ENCODE measurements at places on chromosomes 5 and 9.

DNA sequence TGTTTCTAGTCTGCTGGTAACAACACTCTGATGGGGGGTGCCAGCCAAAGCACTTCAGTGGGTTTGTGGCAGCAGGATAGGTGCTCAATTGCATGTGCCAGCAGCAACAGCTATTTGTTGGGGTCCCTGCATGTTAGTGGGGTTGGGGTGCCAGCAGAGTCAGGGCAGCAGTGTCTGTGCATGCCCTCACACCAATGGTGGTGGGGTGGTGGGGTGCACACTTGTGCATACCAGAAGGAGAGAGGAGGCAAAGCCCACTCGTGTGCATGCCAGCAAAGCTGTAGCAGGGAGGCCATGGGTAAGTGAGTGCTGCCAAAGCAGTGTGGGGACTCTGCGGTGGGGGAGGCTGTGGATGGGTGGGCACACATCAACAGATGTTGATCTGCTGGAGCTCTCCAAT is 232.2 kb downstream of the GABRG2 start:
- no peak for DNase-seq

GRCh38 chr5:18010053-18010452 is 375.8 kb downstream of the TAF11L14 start:
- DNase-seq = no peak

DNA sequence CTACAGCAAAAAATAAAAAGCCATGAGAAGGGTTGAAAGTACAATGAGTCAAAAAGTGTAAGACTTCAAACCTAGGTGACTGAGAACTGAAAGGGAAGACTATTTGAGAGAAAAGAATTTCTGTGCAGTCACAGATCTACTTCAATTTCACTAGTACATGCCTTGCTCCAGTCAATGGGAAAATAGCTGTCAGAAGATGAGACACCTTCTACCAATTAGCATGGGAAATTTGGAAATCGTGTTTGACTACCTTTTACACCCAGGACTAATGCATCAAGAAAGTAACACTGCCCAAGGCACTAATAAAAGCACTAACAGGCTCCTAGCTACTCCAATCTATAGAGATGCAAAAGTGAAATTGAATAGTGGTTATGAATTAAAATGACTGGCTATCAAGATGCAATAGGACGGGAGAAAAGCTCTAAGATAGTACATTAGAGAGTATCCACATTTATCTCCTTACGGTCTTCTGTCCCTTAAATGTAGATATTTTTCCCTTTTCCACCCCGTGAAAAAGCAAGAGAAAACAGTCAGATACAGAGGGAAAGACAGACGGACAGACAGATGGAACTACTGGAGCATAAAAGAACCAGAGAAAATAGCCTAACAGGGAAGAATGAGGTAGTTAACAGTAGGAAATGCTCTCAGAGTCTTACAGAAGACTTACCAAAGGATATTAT is 15.2 kb downstream of the ERP44 start:
- no peak for DNase-seq

DNA sequence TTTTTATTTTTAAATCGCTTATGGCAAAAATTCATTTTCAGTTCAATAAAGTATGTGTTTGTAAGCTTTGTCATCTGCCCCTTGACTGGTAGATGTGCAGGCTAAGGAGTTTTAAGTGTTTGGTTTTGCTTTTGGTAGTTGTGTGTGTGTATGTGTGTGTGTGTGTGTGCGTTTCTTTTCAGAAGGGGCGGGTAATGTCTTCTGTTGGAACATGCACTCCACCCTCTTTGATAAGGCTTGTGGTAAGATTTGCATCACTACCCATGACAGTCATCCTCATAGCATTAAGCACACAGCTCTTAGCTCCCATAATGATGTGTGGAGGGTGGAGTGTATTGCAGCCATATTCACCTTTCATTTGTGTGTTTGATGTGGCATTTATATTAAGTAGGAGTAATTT is 92.1 kb upstream of the FSD1L start:
- DNase-seq = no peak

- no peak for DNase-seq
Observed at GRCh38 chr9:17600962-17601593, 22.2 kb downstream of the SH3GL2 start.

GRCh38 chr9:107260437-107261081 is 22.5 kb upstream of the RAD23B start:
- no peak for DNase-seq

DNA sequence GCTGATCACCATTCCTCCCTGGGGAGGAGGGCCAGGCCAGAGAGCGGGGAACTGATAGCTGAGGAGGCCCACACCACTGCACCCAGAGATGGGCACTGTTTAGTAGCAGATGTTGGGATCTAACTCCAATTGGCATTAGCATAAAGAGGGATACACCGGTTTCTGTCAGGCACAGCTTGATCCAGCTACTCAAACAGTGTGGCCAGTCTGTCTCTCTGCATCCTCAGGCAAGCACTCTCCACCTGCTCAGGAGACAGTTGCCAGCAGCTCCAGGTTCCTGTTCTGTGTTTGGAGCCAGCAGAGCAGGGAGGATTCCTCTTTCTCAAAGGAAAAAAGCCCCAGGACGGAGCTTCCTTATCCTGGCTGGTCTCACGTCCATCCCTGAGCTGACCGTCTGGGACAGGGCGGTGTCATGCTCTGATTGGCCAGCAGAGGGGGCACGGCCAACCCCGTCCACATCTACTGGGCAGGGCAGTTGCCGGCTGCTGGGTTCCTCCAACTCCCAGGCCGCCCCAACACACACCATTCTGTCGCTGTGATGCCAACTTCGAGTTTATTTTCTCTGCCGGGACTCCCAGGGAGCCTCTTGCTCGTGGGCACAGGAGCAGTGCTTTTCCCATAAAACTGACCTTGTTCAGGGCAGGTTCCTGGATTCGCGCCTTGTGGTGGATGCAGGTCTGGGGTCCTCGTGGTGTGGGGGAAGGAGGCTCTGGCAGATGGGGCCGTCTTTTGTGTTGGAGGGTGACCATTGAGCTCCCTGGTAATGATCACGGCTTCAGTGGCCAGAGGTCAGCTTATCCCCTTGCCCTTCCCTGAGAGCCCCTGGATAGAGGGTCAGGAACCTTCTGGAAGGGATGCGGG is 47.9 kb downstream of the COL5A1 start:
- DNase-seq = no peak

DNA sequence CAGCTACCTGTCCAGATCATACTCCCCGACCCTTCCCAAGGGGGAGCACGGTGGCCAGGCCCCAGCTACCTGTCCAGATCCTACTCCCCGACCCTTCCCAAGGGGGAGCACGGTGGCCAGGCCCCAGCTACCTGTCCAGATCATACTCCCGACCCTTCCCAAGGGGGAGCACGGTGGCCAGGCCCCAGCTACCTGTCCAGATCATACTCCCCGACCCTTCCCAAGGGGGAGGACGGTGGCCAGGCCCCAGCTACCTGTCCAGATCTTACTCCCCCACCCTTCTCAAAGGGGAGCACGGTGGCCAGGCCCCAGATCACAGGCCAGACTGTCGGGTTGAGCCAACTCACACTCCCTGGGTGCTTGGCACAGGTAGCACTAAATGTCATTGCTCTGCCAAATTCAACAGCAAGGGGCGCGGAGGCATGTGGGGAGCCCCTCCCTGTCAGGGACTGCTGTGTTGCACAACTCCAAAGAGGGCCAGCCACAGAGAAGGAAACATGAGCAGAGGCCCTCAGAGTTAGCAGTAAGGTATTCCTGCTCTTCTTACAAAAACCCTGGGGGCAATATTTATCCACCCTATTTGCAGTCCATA is 136.9 kb downstream of the OLFM1 start:
- DNase-seq = no peak

- peak; percentile 46 for DNase-seq
Observed at GRCh38 chr5:157222506-157223230, 42.0 kb downstream of the ITK start.

- no peak for DNase-seq
Observed at GRCh38 chr9:98793031-98793430, 3.3 kb downstream of the ANKS6 start.

DNA sequence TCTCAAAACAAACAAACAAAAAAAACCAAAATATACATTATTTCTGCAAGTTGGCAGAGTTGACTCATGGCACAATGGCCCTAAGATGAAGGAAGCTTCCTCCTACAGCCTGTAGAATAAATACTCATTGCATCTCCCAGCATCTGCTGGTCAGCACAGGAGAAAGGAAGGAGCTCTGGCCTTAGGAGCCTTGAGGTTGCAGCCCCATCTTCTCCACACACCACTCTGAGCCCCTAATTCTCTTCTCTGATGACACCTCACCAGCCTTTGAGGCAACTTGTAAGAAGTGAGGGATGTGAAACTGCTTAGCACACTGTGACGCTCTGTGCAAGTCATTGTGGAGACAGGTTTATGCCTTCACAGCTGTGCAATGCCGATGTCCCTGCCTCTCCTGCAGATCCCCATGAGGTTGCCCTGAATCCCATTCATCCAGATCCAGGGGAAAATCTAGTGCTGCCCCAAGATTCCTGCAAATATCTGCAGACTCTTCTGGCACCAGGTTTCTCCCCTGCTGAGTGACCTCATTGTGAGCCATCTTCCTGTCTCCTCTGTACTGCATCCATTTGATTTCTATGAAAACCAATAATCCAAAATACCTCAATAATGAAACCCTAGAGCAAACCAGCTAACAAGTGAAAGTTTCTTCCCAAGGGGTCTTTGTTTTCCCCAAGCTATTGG is 65.3 kb upstream of the TGFBR1 start:
- no peak for DNase-seq

DNA sequence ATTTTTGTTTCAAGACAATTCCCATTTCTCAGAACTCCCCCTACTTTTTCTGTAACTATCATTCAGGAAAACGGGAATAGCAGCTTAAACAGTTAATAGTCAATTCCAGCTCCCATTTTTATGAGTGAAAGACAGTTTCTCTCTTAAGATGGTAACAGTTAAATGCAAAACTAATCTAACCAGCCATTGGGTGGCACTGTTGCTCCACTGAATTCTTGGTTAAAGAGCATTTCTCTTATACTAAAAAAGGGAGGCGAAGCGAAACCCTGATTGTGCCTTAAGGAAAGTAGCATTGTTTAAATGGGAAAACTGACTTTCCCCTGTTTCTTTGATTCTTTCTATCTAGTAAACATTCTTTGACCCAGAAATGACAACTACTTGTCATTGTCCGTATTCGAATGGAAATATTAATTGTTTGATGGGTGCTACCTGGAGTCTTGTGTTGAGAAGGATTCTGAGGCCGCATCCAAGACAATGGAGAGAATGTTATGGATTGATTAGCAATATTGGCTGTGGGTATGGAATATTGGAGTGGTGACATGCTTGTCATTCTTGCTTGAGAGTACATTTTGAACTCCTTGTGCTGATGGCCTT is 507.8 kb downstream of the MAT2B start:
- DNase-seq = no peak

DNA sequence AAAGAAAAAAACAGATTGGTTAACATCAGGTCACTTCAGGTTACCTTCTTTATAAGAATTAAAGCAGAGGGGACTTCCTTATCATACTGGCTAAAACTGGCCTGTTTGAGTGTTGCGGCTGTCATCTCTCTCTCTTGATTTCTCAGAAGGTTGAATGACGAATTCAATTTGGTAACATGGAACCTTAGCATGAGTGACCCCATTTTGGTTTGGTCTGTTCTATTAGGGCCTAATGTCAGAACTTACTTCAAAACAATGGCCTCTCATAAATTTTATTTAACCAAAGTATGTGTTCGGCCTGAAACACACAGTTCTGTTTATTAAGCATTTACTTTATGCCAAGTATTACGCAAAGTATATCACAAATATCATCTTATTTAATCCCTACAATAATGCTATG is 147.5 kb downstream of the CAAP1 start:
- DNase-seq = no peak

DNA sequence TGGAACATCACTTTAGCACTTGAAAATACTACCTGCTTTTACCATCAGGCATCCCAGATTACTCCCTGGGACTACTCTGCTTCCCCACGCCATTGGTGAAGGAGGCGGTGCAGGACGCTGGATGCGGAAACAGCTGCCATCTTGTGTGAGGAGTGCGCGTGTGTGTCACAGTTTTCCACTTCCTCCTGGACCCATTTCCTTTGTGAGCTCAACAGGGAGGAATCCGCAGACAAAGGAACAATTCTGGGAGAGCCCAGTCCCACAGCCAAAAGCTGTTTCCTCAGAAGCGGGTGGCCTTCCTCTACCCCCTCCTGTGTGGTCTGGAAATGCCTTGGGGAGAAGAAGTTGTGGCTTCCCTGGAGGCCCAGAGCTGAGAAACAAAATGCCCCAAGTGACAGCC is 16.8 kb downstream of the AFAP1L1 start:
- no peak for DNase-seq

DNA sequence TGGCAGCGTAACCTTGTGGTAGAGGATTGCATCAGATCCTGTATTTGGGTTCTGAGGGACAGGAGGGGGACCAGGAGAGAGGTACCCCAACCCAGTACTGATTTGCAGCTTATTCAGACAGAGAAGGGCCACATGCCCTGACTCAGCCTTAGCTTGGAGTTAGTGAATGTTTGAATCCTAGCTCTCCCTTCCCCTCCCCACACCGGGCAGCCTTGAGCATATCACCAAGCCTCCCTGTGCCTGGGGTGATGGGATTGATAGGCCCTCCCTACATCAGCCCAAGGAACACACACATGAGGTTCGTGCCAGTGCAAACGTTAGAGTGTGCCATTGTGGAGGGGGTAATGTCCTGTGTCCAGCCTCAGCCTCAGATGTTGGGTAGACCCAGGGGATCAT is 71.9 kb downstream of the AMBP start:
- DNase-seq = peak; percentile 14

DNA sequence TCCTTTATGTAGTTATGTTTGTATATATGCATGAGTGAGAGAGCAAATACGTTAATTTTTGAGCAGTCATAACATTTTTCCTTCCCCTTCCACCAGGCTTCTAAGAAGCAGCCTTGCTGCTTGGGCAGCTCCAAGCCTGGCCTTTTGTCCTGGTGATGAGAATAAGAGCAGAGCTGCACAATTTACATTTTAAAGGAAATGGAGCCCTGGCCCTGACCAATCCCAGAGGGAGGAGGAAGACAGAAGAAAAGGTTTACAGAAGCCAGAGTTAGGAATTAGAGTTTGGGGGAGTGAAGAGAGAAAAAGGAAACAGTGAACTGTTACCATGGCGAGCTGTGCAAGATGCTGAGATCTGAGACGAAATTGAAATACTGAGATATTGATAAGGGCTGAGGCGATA is 25.3 kb upstream of the EFNA5 start:
- no peak for DNase-seq

DNA sequence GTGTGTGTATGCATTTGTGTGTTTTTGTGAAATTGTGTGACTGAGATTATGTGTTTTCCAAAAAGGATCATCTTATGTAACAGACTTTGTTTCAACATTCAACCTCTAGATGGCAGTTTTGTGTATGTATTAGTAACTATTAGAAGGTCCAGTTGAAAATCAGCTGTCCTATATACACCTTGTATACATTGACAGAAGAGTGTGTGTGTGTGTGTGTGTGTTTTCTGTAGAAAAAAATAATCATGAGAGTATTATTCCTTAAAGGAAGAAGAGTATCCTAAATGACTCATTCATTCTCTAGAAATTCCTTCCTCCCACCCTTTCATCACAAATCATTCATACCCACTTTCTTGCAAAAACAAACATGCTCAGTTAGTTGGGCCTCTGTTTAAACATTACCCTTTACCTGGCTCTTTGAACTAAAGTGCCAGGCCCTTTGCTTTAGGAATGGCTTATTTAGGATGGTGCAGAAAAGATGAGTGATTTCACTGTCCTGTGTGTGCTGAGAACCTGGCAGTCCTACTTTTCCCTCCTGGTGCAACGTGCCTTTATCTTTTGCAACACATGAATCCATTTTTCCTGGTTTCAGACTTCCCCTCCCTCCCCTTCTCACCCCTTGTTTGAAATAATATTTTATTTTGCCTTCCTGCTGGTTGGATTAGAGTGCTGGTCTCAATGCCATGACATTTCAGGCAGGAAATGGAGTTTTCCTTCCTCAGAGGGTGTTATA is 152.2 kb downstream of the ARHGAP26 start:
- DNase-seq = no peak

GRCh38 chr9:112921549-112921948 is 30.9 kb upstream of the SLC46A2 start:
- no peak for DNase-seq
